ENCODE measurements at places on chromosomes 7 and 10.
A peak's percentile ranks its signal among the peaks of the same experiment; 100 is the strongest.

DNA sequence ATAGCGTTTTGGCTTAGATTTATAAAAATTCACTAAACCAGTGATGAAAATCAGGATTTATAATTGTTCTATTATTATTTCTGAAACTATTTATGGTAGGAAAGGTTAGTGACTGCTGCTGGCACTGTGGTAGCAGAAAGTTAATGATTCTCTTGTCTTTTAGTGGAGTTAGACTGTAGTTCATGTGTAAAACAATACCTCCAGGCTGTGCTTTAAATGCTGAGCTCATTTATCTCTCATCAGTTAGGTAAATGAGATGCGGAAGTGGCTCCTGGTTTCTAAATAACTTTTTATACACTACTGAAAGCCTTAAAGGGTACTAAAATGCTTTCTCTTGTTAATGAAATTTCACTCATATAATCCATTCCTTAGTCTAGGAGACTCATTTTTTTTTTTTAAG, 326.8 kb upstream of the POT1 start:
- DNase-seq: no peak

- DNase-seq: peak; percentile 41
Measured at GRCh38 chr7:112937651-112938415, 147.6 kb upstream of the TMEM168 start.

- peak; percentile 74 for DNase-seq
Measured at GRCh38 chr7:149865437-149865836, 8.3 kb upstream of the ATP6V0E2 start.

DNA sequence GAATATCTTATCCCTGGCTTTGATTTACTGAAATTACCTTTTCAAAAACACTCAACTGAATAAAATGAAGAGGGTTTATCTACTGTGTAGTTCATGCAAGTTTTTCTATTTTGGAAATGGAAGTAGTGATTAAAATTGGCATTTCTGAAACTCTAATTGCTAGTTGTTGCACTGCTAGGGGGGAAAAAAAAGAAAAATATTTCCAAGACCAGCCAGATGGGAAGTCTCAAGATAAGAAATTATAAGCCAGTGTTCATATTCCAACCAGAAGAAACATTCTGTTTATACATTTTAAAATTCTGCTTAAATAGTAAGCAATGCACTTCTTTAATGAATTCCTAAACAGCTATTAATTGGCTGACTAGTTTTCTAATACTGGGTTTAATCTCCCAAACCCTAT, 9.4 kb upstream of the ADO start:
- DNase-seq: no peak

DNA sequence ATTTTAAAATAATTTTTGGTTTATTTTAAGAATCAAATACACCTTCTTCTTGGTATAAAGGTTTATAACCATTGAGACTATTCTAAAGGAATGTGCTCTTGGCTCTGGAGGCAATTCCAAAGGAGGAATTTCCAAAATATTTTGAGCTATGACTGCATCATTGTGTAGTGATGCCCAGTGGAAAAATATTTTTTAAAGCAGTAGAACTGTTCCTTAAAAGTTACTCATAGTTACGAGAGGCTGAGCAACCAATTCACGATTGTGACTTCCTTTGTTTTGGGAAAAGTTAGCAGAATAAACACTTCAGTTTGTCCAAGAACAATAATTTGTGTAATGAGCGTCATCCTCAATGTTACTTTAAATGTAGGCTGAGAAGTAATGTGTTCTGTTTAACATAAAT, 233.6 kb downstream of the BAMBI start:
- DNase-seq: no peak

All from hematopoietic multipotent progenitor cell treated with erythropoietin and hydrocortisone succinate and interleukin-3 and kit ligand, for 4 days (in vitro differentiated cells).